ENCODE measurements at places on chromosomes 7 and 10.

DNA sequence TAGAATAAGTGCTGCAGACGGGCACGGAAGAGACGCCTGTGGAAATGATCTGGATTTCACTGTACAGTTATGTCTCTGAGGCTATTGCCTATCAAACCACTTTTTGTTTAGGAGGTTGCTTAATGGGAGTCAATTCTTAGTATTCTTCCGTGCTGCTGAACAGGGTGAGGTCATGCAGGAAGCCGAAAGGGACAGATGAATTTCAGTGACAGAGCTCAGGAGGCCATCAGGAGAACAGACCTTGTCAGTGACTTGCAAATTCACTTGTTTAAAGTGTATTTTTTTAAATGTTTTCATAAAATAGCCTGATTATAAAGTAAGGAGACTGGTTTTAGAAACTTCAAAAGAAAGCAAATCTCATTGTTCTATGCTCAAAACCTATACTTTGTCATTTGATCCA is 58.9 kb downstream of the XRCC2 start:
- DNase-seq = no peak

DNA sequence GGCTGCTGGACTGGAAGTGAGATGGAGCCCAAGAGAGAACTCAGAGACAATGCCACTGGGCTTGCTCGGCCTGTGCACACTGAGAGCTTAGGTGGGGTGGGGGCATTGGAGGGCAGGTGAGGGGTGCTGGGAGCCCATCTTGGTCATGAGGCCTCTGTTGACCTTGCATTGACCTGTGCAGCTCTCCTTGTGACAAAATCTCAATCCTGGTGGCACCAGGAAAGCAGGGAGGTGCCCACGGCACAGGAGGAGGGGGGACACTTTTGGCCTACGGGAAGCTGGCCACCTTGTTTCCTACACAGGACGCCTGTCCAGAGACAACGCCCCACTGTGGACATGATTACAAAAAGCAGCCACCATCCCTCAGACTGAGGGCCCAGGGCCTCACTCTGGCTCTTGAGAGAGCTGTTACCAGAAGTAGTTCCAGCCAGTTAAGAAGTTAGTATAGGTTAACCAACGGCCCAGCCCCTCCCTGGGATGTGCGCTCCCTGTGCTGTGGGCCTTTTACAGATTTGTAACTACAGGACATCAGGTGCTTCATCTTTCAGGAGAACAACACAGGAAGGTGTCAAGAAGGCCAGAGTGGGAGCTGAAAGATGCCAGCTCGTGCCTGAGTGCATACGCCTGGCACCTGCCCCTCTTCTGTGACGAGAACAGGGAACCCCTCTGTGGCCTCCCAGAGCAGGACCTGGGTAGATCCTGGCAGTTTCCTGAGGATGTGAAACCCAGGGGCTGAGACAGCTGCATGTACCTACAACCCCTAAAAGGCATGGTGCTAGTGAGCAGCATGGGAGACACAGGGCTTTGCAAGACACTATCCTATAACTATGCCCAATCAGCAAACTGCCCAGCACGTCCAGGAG is 10.3 kb downstream of the PKD1L1 start:
- no peak for DNase-seq

DNA sequence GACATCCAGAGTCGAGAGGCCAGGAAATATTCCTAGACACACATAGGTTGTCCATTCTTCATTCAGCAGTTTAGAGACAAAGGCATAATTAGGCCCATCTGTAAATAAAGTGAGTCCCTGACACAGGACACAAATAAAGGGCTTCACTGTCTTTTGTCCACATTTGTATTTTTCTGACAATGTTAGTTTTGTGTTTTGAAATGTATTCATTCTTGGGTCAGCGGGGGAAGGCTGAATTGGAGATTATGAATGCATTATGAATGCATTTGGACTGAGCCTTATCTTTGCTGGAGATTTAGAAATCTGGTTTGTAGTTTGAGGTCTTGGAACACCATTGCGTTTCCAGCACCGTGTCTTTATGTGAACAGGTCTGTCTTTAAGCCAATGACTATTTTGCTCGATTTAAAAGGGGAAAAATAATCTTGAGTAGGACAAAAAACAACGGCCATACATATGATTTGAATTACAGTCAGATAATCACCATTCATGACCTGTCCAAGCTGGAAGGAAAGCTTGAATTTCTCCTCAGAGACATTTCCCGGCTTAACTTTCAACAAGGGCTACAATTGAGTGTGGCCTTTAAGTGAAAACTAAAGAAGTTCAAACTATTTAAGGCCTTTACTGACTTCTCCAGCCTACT is 334.8 kb downstream of the WDR11 start:
- DNase-seq = no peak

DNA sequence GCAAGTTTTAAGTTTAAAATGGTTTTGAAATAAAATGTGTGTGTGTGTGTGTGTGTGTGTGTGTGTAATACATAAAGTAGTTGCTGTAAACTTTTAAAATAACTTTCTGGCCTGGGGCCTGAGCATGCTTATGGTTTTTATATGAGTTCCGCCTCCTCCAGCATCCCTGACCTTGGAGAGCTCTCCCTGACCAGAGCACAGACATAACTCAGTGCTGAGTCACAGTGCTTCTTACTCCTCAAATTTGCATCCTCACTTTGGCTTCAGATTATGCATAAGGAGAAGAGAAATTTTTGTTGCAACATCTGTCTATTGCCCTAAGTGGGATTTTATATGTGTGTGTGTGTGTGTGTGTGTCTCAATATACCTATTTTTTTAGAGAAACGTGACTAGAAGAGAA is 200.8 kb downstream of the ELMO1 start:
- DNase-seq = peak; percentile 70

DNA sequence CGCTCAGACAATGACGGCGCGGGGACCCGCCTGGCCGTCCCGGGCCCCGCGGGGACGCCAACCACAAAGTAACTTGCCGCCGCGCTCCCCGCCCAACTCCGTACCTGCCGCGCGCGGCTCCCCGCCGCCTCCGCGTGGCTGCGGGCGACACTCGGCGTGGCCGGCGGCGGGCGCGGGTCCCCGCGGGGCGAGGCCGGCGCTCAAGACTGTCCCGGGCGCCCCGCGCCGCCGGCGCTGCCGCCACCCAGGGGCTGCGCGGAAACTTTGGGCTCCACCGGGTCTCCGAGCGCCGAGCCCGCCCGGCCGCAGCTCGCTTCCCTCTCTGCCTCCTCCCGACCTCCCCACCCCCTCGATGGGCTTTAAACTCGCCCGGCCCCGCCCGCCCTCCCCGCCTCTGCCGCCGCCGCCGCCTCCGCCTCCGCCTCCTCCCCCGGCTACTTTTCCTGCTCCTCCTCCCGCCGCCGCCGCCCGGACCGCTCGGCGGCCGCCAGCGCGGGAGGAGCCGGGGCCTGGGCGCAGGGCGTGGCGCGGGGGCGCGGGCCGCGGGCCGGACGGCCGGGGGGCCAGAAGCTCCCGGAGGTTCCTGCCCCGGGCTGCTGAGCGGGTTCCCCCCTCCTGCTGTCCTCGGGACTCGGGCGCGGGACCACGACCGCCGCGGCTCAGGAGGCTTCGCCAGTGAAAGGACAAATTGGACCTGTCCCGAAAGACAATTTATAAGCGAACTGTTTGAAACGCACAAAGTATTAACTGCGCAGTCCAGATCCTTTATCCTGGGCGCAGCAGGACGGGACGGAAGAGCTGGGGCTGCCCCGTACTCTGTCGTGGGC is 10.6 kb upstream of the GRB10 start:
- DNase-seq = no peak

GRCh38 chr7:157652161-157652953 is 315.6 kb downstream of the DNAJB6 start:
- DNase-seq = no peak

- DNase-seq = peak; percentile 46
Observed at GRCh38 chr7:90211391-90212148, at the start of gene STEAP2. Gene STEAP2, plus strand, starts transcription at chr7:90211740. Its CDS starts 13,343 bp downstream, at chr7:90225083.

DNA sequence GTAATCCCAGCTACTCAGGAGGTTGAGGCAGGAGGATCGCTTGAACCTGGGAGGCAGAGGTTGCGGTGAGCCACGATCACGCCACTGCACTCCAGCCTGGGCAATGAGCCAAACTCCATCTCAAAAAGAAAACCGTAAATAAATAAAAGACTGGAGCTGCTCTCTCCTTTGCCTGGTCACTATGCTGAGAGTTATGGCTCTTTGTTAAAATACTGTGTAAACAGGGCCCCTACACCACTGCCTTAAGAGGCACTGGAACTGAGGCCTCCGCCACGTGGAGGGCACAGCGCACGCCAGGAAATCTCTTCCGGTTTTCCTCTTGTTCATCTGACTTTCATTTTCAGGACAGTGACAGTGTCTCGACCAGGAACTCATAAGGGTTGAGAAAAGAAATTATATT is 123.3 kb downstream of the PAXIP1 start:
- DNase-seq = no peak

DNA sequence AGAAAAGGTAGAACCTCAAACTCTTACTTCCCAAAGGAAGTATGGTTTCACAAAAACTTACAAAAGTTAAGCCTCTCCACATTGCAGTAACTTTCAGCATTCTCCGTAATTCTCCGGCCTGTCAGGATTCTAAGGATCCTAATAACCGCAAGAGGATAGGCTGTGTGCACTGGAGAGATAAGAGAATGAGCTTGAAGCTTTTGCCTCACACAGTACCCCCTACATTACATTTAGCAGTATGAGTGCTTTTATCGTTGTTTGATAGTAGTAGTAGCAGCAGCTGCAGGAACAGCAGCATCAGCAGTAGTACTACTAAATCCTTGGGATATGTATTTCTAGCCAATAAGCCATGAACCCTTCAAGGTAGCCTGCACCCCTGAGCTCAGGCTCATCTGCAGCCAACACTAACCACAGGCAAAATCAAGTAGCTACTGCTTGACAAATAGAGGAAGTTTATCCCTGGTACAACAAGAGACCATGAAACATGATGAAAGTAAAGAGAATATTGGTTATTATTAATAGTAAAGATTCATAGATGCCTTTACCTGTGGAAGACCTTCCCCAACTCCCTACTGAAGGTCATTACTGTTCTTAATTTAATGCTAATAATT is 222.6 kb upstream of the CNTNAP2 start:
- DNase-seq = no peak

GRCh38 chr10:62640411-62640810 is 164.1 kb upstream of the ADO start:
- peak; percentile 91 for DNase-seq

DNA sequence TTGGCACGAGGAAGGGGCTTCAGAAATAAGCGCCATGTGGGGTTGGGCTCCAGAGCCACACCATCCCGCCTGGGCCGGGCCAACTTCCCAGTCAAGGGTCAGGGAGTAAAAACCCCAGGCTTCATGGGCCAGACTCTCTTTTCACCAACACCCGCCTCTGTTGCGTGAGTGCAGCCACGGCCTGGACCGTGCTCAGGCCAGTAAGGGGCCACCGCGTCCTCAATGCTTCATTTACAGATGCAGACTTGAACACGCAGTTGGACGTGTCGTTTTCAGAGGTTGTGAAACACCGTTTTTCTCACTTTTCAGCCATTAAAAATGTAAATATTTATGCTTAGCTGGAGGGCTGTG is 161.0 kb downstream of the WDR37 start:
- DNase-seq = no peak

DNA sequence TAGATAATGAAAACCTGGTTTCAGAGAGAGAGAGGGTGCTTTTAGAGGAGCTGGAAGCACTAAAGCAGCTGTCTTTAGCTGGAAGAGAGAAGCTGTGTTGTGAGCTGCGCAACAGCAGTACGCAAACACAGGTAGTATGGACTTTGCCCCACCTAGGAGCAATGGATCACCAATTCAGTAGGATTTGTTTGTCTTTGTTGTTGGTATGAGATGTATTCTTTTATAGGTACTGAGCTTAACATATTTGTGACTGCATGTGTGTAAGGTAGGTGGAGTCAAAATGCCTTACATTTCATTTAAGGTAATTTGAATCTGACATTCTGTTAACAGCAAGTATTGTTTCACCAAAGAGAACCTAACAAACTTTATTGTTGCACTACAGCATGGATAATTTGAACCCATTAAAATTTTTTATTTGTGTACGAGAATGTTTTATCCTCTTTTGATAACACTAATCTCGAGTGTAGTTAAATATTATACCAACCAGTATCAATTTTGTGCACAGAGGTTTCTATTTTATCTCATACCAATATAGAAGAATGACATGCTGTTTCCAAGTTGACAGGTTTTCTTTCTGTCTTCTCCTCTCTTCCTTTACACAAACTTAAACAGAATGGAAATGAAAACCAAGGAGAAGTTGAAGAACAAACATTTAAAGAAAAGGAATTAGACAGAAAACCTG is 92.1 kb downstream of the CYP51A1 start:
- DNase-seq = no peak

- DNase-seq = no peak
Observed at GRCh38 chr7:79734181-79734580, 280.7 kb upstream of the MAGI2 start.

DNA sequence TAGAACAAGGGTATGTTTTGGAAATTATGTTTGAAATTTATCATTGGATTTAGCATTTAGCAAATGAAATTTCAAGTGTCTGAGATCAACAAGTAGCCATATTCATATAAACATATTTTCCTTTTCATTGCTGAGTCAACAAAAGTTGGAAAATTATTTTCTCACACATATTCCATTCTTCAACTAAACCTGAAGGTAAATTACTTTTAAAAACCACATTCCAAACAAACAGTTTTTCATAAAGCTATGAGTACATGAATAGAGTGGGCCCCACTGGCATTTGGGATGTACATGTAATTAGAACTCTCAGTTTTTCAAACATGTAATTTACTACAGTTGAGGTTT is 178.3 kb upstream of the MKLN1 start:
- no peak for DNase-seq

GRCh38 chr10:98323221-98324164 is 55.5 kb upstream of the LOXL4 start:
- peak; percentile 95 for DNase-seq

GRCh38 chr10:51640120-51640819 is 59.1 kb downstream of the CSTF2T start:
- DNase-seq = no peak

DNA sequence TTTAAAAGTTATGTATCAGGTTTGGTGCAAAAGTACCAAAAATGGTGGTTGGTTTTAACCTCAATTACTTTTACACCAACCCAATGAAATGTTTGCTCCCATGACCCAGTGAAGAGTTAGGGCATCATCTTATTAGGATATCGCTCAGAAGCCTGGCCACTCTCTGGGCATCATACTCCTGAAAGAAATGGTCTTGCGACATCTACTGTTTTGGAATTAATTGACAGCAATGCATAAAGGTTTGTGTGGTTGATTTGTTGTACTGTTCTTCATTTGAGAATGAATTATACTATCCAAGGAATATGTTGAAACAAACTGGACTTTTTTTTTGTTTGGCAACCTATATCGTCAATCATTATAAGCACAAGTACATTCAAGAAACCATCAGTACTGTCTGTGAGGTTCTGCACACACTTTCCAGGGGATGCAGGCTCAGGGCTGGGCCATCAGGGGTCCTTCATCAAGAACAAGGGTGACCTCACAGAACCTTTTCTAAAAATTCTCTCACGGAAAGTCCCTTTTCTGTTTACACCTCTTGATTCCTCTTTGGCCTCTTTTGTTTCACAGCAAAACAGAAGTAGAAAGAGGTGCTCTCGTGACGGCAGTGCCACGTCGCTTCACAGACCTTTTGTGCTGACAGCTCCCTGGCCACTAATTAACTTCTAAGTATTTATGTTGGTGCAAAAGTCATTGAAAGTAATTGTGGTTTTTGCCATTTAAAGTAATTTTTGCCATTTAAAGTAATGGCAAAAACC is 117.2 kb upstream of the KLF6 start:
- DNase-seq = peak; percentile 74

GRCh38 chr10:13961097-13961496 is 369.6 kb downstream of the FRMD4A start:
- no peak for DNase-seq

GRCh38 chr10:96306516-96306915 is 2.3 kb downstream of the DNTT start:
- peak; percentile 83 for DNase-seq
